Endothelial cell of umbilical vein (primary cell): ENCODE measurements at places on chromosomes 2 and 18. TPM values are rescaled to one million over a fixed set of nuclear protein-coding genes. Genes with fewer than 3 reads are reported as not detected.

The SIX3 gene
- not detected in 2 replicates for total RNA-seq

The REG3G gene
- not detected in 2 replicates for total RNA-seq

DNA sequence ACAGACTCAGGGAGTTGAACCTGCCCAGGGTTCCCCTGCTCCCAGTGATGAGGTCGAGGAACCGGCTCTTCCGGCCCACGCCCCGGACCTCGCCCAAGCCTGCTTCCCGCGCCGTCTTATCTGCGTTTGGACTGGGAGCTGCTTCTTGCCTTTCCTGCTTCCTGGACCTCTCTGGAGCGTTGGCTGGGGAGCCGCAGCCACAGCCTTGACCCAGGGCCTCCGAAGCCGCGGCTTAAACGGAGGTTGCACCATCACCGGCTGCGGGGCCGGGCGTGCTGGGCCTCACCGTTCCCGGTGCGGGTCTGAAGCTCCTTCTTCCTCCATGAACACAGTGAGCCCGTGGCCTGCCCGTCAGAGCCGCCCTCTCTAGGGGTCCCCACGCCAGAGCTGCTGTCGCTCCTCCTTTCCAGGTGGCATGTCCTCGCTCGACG, 13.3 kb downstream of the NTSR2 start:
- H3K4me3 ChIP-seq: no peak overlapping the region
- H3K4me1 ChIP-seq: no peaks in the 10 kb centered on the region
- H3K27me3 ChIP-seq: no peaks in the 10 kb centered on the region
- no peaks in the 10 kb centered on the region for H3K36me3 ChIP-seq
- H3K27ac ChIP-seq: no peak overlapping the region
- no peak for DNase-seq

The FBXO36 gene
- total RNA-seq: 0.53 and 1.1 TPM in 2 replicates

DNA sequence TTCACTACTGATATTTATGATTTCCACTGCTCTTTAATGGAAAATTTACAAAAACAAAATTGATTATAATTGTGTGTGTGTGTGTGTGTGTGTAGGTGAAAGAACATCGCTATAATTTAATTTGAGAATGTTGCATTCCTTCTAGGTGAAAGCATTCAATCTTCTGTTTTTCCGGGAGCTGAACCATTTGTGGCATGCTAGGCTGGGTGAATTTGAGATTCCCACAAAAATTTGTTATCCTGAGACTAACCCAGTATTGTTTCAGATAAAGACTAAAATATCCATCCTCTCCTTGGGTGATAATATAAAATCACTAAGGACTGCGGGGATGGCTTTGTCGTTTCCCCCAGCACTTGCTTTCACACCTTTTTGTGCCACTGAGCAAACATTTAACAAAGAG, 911.2 kb upstream of the PIK3C3 start:
- H3K36me3 ChIP-seq: no peaks in the 10 kb centered on the region
- H3K4me3 ChIP-seq: no peak overlapping the region
- no peaks in the 10 kb centered on the region for H3K27me3 ChIP-seq
- no peak for DNase-seq

The LRP2 gene
- total RNA-seq: not detected in 2 replicates

The VWC2L gene
- not detected in 2 replicates for total RNA-seq

- no peak for DNase-seq
- H3K36me3 ChIP-seq: no peaks in the 10 kb centered on the region
- H3K4me1 ChIP-seq: no peaks in the 10 kb centered on the region
- H3K27ac ChIP-seq: no peak overlapping the region
- H3K27me3 ChIP-seq: peaks cover 2% of the 10 kb centered on the region
Measured at GRCh38 chr2:102282678-102283091, 28.7 kb upstream of the IL1RL1 start.

DNA sequence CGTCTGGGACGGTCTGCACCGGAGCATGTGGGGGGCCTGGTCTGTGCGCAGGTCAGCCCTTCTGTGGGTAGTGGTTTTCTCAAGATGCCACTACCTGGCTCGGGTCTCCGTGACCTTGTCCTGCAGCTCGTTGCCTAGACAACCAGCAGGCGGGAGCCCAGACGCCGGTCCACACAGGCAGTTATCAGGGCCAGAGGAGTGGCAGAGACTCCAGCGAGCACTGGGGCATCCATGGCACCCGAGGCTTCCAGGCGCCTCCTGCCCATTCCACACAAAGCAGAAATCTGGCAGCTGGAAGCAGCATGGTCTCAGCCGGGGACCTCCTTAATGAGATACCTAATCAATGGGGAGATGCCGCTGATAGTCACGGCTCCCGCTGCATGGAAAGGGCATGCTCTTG, 156.1 kb downstream of the FAM210A start:
- no peak for DNase-seq
- no peak overlapping the region for H3K27ac ChIP-seq
- H3K36me3 ChIP-seq: no peaks in the 10 kb centered on the region
- H3K4me3 ChIP-seq: no peak overlapping the region

The POTEE gene
- 0.21 and 0.31 TPM in 2 replicates for total RNA-seq

The MAPK4 gene
- total RNA-seq: not detected in 2 replicates

The FHOD3 gene
- total RNA-seq: 0.58 and 1.5 TPM in 2 replicates

The EMX1 gene
- total RNA-seq: not detected in 2 replicates
